ENCODE measurements at places on chromosomes 5 and 9.

DNA sequence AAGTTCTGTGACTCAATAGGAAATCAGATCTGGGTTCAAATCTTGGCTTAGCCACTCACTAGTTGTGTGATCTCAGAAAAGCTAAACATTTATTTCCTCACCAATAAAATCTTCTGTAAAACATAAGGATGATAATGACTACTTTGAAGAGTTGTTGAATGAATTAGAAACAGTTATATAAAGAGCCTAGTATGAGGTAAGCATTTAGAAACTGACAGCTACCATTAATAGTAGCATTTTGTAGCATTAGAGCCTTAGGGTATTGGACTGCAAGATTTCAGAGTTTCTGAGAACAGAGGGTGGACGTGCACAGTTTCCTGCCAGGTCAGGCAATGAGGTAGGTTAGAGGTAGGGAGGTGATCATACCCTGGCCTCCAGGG lies 293.2 kb downstream of the CWC27 start:
- no peak for DNase-seq

DNA sequence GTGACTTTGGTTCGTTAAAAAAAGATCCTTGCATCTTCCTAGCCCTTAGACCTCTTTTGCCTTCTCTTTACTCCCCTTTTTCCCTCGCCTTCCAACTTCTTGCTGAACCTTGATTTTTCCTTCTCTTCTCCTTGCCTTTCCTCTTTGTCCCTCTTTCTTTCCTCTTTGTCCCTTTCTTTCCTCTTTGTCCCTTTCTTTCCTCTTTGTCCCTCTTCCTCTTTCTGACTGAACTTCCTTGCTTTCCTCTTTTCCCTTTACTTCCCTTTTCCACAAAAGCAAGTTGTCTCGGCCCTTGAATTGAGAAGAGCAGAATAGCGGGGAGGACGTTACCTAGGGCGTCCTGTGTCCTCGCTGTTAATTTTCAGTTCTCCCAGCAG lies 1.4 kb upstream of the MLLT3 start:
- no peak for DNase-seq

GRCh38 chr5:36198281-36198680 lies 43.4 kb downstream of the NADK2 start:
- no peak for DNase-seq

GRCh38 chr9:106625259-106625789 lies 237.6 kb upstream of the ZNF462 start:
- no peak for DNase-seq

- peak; percentile 36 for DNase-seq
Observed at GRCh38 chr9:135156525-135157510, 69.3 kb downstream of the OLFM1 start.

- no peak for DNase-seq
Observed at GRCh38 chr5:6266671-6267197, 111.6 kb downstream of the MED10 start.

- no peak for DNase-seq
Observed at GRCh38 chr9:29068461-29068860, 1495.2 kb upstream of the C9orf72 start.

- no peak for DNase-seq
Observed at GRCh38 chr5:126527892-126528291, 67.1 kb downstream of the ALDH7A1 start.

GRCh38 chr5:62395210-62395950 lies 8.3 kb downstream of the DIMT1 start:
- no peak for DNase-seq

GRCh38 chr9:22454016-22454415 lies 7.4 kb downstream of the DMRTA1 start:
- DNase-seq: no peak

DNA sequence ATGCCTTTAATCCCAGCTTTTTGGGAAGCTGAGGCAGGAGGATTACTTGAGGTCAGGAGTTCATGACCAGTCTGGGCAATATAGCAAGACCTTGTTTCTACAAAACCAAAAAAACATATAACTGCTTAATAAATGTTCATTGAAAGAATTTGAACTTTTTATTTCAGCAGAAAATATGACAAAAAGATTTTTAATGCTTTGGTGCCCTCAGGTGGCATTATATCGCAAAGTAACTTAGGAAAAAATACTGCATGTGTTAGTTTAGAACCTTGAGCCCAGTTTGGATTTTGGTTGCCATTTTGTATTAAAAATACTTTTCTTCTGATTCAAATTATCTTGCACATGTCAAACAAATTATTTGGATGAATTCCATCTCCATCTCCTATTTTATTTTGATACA lies 103.2 kb downstream of the GPBP1 start:
- no peak for DNase-seq

DNA sequence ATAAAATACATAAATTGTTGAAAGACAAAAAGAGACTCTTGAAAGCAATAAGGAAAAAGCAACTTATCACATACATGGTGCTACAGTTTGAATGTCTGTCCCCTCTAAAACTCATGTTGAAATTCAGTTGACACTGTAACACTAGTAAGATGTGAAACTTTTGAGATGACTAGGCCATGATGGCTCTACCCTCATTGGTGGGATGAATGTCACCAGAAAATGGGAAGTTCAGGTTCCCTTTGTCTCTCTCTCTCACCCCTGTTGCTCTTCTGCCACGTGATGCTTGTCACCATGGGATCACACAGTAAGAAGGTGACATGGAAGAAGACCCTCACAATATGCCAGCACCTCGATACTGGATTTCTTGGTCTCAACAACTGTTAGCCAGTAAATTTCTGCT lies 50.3 kb upstream of the SPTLC1 start:
- DNase-seq: no peak

DNA sequence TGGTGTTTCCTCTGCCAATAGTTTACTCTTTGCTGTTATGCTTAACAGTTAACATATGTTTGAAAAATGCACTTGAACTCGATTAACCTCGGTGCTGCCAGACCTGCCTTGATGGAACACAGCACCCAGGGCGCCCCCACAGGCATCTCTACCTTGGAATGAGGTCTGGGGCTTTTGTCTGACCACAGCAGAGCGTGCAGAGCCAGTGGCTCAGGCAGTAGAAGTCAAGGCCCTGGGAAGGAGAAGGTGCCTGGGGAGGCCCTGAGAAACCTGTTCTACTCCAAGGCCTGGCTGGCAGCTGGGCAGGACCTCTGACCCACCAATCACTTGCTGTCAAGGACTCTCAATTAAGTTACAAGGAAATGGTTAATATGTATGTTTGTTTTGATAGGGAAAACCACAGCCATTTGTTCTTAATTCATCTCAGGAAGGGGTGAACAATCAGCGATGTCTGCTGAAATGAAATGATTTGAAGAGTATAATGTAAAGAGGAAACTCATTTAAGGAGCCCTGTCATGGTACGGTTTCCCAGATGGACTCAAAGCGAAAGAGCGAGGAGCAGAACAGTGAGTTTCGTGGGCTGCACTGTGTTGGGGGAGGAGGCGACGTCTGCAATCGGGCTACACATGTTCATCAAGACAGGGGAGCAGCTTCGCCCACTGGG lies 21.9 kb downstream of the MACROH2A1 start:
- peak; percentile 32 for DNase-seq

DNA sequence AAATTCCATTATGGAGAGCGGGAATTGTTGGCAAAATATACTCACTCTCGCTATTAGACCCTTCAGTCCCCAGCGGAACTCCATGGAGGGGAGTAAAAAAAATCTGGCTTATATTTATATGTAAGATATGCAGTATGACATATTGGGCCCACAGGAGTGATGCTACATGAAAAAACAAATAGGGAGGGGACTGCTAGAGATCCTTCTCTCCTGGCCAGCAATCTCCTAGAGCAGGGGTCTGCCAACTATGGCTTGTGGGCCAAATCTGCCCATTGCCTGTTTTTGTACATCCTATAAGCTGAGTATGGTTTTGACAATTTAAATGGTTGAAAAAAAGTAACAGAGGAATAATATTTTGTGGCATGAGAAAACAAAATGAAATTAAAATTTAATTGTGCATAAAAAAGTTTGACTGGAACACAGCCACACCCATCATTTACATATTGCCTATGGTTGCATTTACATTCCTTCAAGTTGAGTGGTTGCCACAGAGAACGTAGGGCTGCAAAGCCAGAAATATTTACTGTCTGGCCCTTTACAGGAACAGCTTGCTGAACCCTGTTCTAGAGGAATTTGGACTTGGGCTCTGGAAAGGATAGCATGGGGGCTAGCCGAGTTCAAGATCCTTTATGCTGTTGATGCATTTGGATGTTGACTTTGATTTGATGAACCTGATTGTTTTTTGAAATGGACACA lies 197.3 kb upstream of the CLINT1 start:
- DNase-seq: no peak

GRCh38 chr5:103514371-103514770 lies 48.2 kb downstream of the NUDT12 start:
- DNase-seq: no peak

GRCh38 chr9:76114144-76114543 lies 223.7 kb downstream of the PCSK5 start:
- no peak for DNase-seq

DNA sequence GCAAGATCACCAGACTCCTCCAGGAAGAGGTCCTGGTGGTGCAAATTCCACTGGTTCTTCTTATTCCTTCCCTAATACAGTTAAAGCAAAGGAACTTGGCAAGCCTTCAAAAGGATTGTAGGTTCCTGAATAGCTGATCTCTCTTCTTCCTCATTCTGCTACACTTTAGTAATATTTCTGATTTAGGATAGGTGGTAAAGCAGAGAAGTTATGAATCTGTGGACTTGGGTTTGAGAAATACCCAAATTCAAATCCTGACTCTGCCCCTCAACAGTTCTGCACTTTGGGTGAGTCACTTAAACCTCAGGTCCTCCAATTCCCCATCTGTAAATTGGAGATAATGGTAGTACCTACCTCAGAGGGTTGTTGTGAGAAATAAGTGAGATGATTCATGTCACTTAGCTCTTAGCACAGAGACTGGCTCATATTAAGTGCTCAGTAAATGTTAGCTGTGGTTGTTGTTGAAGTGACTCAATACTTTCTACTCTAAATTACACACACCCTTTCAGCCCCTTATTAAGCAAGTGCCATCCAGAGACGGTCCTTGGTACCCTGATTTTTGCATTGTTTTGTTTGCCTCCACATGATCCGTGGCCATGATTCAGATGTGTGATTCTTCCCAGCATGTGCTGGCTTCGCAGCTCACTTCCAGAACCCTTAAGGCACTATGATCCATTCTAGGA lies 5.2 kb downstream of the SH3RF2 start:
- DNase-seq: no peak

GRCh38 chr9:135849181-135849580 lies 58.2 kb downstream of the CAMSAP1 start:
- DNase-seq: no peak

DNA sequence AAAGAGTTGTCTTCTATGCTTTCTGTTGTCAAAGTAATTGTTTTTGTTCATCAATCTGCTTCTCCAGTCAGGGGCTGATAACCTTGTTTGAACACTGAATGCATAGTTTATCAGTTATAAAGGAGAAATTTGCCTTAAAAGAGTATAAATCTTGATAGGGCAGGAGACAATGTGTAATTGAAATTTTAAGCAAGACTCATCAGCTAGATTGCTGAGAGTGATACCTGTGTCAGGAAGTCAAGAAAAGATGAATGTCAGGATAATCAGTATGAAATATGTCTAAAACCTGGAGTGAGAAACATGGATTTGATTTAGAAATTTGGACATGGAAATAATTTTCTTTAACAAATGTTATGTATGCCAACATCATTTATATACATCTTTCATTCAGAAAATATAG lies 1258.1 kb downstream of the EFNA5 start:
- no peak for DNase-seq

DNA sequence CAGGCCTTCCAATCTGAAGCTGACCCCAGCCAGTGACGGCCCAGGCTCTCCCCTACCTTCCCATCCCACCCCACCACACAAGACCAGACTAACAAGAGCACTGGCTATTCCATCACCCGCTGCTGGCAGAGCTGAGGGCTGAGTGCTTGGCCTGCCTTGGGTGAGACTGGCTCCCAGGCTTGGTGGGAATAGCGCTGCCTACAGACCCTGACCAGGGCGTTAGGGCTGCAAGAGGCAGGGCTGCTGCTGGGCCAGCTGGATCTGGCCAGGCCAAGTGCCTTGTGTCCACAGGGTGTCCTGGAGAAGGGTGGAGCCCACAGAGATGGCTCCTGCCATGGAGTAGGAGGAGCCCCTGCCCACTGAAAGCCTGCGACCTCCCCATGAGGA lies 31.6 kb upstream of the ANGPTL2 start:
- no peak for DNase-seq

GRCh38 chr9:125586172-125586511 lies 120.9 kb downstream of the MAPKAP1 start:
- no peak for DNase-seq

GRCh38 chr9:132160802-132161742 lies 786 bp upstream of the NTNG2 start:
- DNase-seq: no peak

DNA sequence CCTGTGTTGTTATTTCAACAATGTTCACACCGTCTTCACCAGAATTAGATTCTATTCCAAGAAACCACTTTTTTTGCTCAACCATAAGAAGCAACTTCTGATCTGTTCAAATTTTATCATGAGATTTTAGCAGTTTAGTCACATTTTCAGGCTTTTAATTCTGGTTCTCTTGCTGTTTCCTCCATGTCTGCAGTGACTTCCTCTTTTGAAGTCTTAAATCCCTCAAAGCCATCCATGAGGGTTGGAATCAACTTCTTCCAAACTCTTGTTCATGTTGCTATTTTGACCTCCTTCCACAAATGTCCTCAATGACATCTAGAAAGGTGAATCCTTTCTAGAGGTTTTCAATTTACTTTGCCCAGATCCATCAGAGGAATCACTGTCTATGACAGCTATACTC lies 25.7 kb upstream of the ENTREP1 start:
- no peak for DNase-seq

GRCh38 chr9:98961513-98962180 lies 17.9 kb downstream of the COL15A1 start:
- DNase-seq: no peak

GRCh38 chr5:108749128-108749861 lies 1.6 kb downstream of the FER start:
- peak; percentile 28 for DNase-seq

GRCh38 chr5:113047733-113048652 lies 71.4 kb downstream of the DCP2 start:
- DNase-seq: no peak

DNA sequence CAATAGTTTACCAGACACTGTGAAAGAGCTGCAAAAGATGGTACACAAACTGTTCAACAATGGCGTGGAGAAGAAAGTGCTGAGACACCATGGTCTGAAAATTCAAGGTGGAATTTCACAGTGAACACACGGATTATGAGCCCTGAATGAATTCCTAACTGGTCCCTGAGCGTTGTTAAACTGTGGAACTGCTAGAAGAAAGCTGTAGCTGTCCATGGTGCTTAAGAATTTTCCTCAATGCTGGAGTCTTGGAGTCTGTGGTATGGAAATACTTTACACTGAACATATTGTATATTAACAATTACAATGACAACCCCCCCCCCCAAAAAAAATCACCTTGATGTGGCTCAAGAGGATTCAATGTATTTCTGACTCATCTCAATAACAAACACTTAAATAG lies 68.5 kb downstream of the SLC24A2 start:
- DNase-seq: no peak

GRCh38 chr5:62283005-62283404 lies 23.0 kb upstream of the KIF2A start:
- no peak for DNase-seq

GRCh38 chr5:77812926-77813589 lies 36.9 kb upstream of the TBCA start:
- no peak for DNase-seq

GRCh38 chr9:35280399-35280798 lies 118.6 kb downstream of the UNC13B start:
- DNase-seq: no peak

- no peak for DNase-seq
Observed at GRCh38 chr9:119273984-119274665, 95.1 kb downstream of the BRINP1 start.
